ENCODE measurements at places on chromosomes 1 and 21. TPM values are rescaled to one million over a fixed set of nuclear protein-coding genes. Genes with fewer than 3 reads are reported as not detected.
A peak's percentile ranks its signal among the peaks of the same experiment; 100 is the strongest.

GRCh38 chr1:160777486-160778089, 18.4 kb upstream of the LY9 start:
- H3K27ac ChIP-seq: no peak overlapping the region
- H3K27me3 ChIP-seq: no peaks in the 10 kb centered on the region
- no peaks in the 10 kb centered on the region for H3K36me3 ChIP-seq

DNA sequence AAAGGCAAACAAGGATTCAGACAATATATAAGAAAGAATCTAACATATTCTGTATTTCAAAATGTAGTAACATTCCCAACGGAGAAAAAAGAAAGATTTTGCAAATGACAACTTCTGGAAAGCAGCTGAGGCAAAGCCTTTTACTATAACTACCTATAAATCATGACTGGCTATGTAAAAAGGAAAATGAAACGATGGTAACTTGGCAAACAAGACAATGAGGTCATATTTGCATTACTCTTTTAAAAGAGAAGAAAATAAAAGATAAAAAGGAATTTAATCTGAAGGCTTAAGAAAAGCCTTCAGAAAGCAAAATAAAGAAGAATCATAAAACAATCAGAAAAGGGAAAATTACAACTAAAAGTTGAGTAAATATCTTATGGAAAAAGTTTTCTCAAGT, 25.1 kb upstream of the ASPM start:
- H3K36me3 ChIP-seq: peaks cover 31% of the 10 kb centered on the region
- no peak overlapping the region for H3K27ac ChIP-seq
- H3K27me3 ChIP-seq: no peaks in the 10 kb centered on the region
- no peaks in the 10 kb centered on the region for H3K4me1 ChIP-seq
- no peak overlapping the region for H3K4me3 ChIP-seq

- peaks cover 4% of the 10 kb centered on the region for H3K4me1 ChIP-seq
- no peak for DNase-seq
- H3K4me3 ChIP-seq: no peak overlapping the region
- H3K27ac ChIP-seq: no peak overlapping the region
- H3K36me3 ChIP-seq: no peaks in the 10 kb centered on the region
These were observed 11.4 kb upstream of the CLDN14 start for GRCh38 chr21:36491209-36491910.

DNA sequence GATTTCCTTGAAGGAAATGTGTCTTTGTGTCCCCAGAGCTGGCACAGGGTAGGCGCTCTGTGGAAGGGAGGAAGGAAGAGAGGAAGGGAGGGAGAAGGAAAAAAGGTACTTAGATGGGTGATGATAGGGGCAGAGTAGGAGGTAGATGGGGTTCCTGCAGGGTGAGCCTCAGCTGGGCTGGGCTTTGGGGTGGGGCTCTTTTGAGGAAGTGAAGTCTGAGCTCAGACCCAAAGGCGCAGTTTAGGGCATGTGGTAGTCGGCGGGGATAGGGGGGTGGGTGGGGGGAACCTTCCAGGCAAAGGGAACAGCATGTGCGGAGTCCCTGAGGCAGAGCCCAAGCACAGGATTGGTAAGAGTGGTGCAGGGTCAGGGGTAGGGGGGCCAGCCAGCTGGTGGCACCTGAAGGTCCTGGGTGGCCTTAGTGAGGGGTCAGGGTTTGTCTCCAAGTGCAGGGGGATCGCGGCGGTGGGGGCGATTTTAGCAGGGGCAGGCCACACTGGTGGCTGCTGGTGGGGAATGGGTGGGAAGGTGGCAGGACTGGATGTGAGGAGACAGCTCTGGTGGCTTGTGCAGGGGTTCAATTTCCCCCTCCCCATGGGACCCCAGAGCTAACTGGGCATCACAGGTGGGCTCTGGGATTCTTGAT, 8.4 kb upstream of the HTR6 start:
- H3K36me3 ChIP-seq: no peaks in the 10 kb centered on the region
- H3K4me1 ChIP-seq: peaks cover 19% of the 10 kb centered on the region
- H3K4me3 ChIP-seq: no peak overlapping the region
- no peak overlapping the region for H3K27ac ChIP-seq

GRCh38 chr1:234281826-234282489, 91.3 kb upstream of the COA6 start:
- peaks cover 10% of the 10 kb centered on the region for H3K27me3 ChIP-seq
- H3K4me3 ChIP-seq: no peak overlapping the region
- H3K4me1 ChIP-seq: no peaks in the 10 kb centered on the region
- no peak overlapping the region for H3K27ac ChIP-seq
- no peak for DNase-seq
- H3K36me3 ChIP-seq: no peaks in the 10 kb centered on the region

DNA sequence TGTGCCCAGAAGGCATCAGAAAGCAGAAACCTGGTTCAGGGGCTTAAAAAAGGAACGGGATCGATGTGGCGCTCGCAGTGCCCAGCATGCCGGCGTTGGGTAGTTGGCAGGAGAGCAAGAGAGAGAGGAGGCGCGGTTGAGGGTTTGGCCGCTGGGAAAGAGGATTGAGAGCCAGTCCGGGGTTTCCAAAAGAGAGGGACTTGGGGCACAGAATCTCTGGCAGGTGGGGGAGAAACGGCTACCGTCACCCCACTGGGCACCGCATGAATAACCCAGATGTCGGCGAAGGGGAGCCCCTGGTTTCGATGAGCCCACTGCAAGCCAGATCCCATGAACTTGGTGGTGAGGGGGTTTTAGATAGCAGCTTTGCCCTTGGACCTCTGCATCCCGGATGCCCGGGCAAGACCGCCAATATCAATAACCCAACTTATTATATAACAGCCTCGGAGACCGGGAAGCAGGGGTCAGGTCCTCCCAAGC, 60.4 kb upstream of the ACOT11 start:
- no peaks in the 10 kb centered on the region for H3K27me3 ChIP-seq
- peak overlapping the region; percentile 7 for H3K27ac ChIP-seq
- no peaks in the 10 kb centered on the region for H3K36me3 ChIP-seq
- DNase-seq: no peak
- peaks cover 22% of the 10 kb centered on the region for H3K4me1 ChIP-seq

DNA sequence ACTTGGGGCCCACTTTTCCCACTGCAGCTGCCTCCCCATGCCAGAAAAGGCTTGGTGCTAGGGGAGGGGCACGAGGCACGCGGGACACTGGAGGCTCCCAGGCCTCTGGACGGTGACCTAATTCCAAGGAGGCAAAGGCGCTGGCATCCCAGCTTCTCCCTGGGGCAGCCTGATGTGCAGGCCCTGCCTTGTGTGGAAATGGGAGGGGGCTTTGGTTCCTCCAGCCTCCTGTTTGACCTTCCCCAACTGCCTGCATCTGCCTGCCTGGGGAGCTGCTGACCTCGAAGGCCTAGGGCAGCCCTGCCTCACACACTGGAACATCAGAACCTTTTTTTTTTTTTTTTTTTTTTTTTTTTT, 39.9 kb downstream of the KIAA1614 start:
- H3K36me3 ChIP-seq: peaks cover 13% of the 10 kb centered on the region
- peaks cover 8% of the 10 kb centered on the region for H3K4me1 ChIP-seq
- no peaks in the 10 kb centered on the region for H3K27me3 ChIP-seq

GRCh38 chr1:52706941-52707926, 9.1 kb upstream of the COA7 start:
- peaks cover 6% of the 10 kb centered on the region for H3K4me1 ChIP-seq
- no peak overlapping the region for H3K4me3 ChIP-seq
- no peaks in the 10 kb centered on the region for H3K36me3 ChIP-seq
- no peaks in the 10 kb centered on the region for H3K27me3 ChIP-seq
- no peak for DNase-seq

DNA sequence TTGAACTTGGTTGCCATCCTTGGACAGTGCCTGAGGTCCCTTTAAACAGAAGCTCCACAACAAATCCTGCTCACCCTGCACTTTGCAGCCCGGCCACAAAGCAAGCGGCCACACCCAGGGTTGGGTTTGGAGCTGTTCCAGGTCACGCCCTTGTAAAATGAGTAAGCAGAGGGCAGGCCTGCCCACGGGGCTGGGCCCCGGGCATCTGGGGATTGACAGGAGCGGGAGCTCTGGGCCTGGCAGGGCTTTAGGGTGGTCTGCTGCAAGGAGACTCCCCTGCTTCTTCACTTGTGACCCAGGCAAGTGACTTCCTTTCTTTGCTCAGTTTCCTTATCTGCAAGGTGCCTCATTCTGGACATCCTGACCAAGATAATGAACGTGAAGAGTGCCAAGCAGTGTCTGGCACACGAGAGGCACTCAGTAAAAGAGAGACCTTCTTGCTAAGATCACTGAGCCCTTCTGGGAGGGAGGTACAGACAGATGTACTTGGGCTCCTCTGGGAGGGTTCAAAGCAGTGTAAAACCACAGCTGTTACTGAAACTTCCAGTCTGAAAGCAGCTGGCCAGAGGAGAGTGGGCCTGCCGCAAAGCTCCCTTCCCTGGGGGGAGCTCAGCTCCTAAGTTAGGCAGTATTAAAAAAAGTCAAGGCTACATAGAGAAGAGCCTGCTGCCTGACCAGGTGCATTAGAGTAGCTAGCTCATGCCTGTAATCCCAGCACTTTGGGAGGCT, 2.6 kb downstream of the E2F2 start:
- no peak overlapping the region for H3K27ac ChIP-seq
- peak; percentile 95 for DNase-seq
- H3K36me3 ChIP-seq: peaks cover 4% of the 10 kb centered on the region
- H3K27me3 ChIP-seq: no peaks in the 10 kb centered on the region
- H3K4me1 ChIP-seq: peaks cover 41% of the 10 kb centered on the region

DNA sequence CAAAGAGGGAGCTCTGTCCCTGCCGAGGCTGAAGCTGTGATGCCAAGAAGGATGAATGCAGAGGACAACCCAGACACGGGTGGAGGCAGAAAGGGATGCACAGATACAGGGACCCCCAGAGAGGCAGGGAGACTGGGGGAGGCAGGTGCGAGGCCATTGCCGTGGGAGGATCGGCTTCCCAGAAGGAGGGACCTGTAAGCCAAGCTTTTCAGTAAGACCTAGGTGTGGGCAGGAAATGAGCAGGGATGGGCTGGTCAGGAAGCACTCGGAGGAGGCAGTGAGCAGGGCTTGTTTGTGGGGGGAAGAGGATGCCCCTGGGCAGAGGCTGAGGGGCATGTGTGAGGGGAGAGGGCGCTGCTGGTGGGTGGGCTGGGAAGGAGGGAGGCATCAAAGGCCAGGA, 67.7 kb upstream of the WNT4 start:
- H3K4me1 ChIP-seq: no peaks in the 10 kb centered on the region
- H3K36me3 ChIP-seq: no peaks in the 10 kb centered on the region
- DNase-seq: no peak
- no peak overlapping the region for H3K27ac ChIP-seq
- H3K4me3 ChIP-seq: no peak overlapping the region

GRCh38 chr1:195327361-195327760, 1280.9 kb downstream of the KCNT2 start:
- no peaks in the 10 kb centered on the region for H3K36me3 ChIP-seq
- H3K4me3 ChIP-seq: no peak overlapping the region
- no peak for DNase-seq
- H3K27me3 ChIP-seq: no peaks in the 10 kb centered on the region
- H3K4me1 ChIP-seq: no peaks in the 10 kb centered on the region
- no peak overlapping the region for H3K27ac ChIP-seq

DNA sequence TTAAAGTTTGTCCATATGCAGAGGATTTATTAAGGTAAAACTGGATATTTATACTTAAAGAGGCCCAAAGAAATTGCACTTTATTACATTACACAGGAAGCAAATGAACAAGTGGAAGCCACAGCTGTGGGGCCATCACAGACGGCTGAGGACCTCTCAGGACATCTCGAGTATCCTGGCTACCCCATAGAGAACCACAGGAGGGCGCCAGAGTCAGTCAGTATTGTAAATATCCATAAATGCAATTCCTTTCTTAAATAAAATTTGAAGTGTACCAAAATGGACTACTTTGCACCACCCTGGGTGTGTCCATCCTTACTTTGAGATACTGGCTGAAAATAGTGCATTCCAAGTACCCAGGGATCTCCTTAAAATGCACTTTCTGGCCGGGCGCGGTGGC, 257.2 kb downstream of the MRPL39 start:
- no peaks in the 10 kb centered on the region for H3K36me3 ChIP-seq
- peak; percentile 37 for DNase-seq
- 0 out of 2 replicates have a peak, but pooled peaks cover 3% of the 10 kb centered on the region for H3K4me1 ChIP-seq

DNA sequence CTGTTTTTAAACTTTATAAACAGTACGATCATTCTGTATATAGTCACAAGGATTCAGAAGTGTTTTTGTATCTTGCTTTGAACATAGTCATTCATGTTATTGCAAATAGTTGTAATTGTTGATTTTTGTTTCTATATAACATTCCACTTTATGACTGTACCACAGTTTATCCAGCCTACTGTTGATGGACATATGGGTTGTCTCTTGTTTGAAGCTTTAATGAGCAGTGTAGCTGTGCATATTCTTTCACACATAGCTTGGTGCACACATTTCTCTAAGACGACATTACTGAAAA, 6.1 kb downstream of the CD101 start:
- H3K27me3 ChIP-seq: no peaks in the 10 kb centered on the region
- DNase-seq: no peak
- H3K4me1 ChIP-seq: peaks cover 10% of the 10 kb centered on the region
- H3K4me3 ChIP-seq: no peak overlapping the region
- no peak overlapping the region for H3K27ac ChIP-seq

DNA sequence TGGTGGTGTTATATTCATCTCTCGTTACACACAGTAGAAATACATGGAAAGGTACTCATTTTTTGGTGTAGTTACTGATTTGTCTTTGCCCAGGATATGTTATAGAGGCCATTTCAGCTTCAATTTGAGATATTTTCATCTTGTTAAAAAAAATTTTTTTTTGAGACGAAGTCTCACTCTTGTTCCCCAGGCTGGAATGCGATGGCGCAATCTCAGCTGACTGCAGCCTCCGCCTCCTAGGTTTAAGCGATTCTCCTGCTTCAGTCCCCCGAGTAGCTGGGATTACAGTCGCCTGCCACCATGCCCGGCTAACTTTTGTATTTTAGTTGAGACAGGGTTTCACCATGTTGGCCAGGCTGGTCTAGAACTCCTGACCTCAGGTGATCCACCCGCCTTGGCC, 19.0 kb downstream of the MORC3 start:
- H3K4me3 ChIP-seq: no peak overlapping the region
- H3K27ac ChIP-seq: no peak overlapping the region
- H3K36me3 ChIP-seq: peaks cover 66% of the 10 kb centered on the region
- no peaks in the 10 kb centered on the region for H3K27me3 ChIP-seq
- no peak for DNase-seq

- H3K4me1 ChIP-seq: no peaks in the 10 kb centered on the region
- H3K4me3 ChIP-seq: no peak overlapping the region
- H3K36me3 ChIP-seq: peaks cover 77% of the 10 kb centered on the region
- DNase-seq: no peak
- H3K27ac ChIP-seq: no peak overlapping the region
These were observed 7.0 kb downstream of the TRIM11 start for GRCh38 chr1:228399531-228400236.

Gene OR2M7
- not detected for total RNA-seq

Gene NCF2
- total RNA-seq: not detected

Gene MGST3
- 123 TPM for total RNA-seq

Gene SLC1A7
- total RNA-seq: 4.5 TPM

Gene CLCC1
- total RNA-seq: 66.4 TPM

Gene CD34
- total RNA-seq: 0.44 TPM
